ENCODE measurements at places on chromosomes 1 and 21.

GRCh38 chr1:237033804-237034203 lies 8.2 kb upstream of the RYR2 start:
- DNase-seq = no peak

DNA sequence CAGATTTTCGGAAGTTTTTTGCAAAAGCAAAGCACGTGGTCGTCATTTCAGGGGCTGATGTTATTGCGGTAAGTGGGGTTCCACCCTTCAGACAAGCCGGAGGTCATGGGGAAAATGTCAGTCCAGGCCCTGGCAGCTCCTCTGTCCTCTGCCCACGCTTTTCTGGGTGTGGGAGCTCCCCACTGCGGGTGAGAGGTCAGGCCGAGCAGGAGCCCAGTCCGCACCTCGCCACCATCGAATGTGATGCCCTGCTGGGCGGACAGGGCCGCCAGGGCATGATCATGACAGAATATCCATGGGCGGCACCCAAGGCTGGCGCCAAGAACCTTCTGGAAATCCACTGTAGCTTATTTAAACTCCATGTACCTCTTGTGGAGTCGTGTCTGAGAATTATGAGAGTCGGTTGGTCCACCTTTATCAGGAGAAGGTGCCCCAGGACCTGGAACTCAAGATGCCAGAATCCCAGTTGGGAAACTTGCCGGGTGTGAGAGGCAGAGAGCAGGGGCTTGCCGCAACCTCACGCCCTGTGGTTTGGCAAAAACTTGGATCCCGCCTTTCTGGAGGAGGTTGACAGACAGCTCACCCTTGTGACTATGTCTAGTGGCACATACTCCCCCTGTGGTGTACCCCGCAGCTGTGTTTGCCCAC lies 6.9 kb downstream of the DIRAS3 start:
- DNase-seq = no peak

- no peak for DNase-seq
Measured at GRCh38 chr1:65508051-65508450, 87.6 kb downstream of the LEPR start.

DNA sequence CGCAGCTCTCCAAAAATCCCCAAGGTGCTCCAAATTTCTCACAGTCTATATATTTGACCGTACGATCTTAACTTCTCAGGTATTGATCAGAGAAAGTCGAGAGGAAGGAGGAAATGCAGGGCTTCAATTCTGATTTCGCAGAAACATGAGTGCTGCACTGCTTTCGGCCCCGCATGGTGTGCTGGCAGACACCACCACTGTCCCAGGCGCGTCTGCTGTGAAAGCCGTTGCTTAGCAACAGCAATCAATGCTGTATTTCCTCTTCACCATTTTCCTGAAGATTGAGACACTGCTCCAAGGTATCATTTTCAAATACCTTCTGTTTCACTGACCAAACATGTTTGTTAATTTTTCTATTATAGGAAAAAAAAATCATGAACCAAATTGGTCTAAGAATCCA lies 296.3 kb downstream of the SMYD3 start:
- DNase-seq = no peak

DNA sequence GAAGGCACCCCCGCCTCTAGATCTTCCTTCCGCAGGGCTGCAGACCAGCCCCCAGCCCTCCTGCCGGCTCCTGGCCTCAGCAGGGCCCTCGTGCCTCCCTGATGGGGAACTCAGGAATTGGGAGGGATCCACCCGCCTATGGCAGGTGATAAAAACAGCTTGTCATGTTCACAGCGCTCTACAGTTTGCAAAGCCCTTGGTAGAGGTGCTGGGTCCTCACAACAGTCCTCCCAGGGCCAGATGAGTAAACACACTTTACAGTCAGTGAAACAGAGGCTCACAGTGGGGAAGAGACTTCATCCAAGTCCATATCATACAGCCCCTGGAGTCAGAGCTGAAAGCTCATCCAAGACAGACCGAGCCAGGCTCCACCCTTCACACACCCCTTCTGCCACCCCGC lies 97.0 kb upstream of the IFFO2 start:
- DNase-seq = no peak

GRCh38 chr1:66349242-66349641 lies 184.7 kb upstream of the SGIP1 start:
- DNase-seq = no peak

- DNase-seq = no peak
Measured at GRCh38 chr21:34020005-34020847, 53.2 kb upstream of the MRPS6 start.

GRCh38 chr1:185787238-185787637 lies 53.0 kb downstream of the HMCN1 start:
- DNase-seq = no peak

- DNase-seq = no peak
Measured at GRCh38 chr1:231952154-231952553, 325.6 kb downstream of the DISC1 start.

DNA sequence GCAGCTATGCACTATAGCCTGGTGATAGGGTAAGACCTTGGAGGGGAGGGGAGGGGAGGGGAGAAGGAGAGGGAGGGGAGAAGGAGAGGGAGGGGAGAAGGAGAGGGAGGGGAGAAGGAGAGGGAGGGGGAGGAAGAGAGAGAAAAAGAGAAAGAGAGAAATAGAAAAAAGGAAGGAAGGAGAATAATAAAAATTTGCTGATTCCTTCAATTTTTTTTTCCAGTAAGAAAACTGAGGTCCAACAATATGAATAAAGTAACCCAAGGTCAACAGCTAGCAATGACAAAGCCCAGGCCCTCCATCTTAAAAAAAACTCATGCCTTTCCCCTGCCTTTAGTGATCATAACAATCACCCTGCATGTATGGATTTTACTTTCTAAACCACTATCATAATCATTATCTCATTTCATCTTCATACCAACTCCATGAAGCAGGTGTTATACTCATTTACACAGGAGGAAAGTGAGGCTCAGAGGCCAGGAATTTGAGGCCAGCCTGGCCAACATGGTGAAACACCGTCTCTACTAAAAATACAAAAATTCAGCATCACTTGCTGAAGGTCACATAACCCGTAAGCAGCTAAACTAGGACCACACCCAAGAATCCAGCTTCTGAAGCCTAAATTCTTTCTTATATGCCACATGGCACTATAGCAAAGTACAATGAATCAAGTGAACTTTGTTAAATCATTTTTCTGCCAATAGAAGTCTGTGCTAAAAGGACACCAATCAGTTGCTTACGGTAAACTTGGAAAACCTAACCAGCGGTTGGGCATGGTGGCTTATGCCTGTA lies 23.4 kb upstream of the BRDT start:
- no peak for DNase-seq

- no peak for DNase-seq
Measured at GRCh38 chr1:3529099-3529729, 74.7 kb downstream of the ARHGEF16 start.

DNA sequence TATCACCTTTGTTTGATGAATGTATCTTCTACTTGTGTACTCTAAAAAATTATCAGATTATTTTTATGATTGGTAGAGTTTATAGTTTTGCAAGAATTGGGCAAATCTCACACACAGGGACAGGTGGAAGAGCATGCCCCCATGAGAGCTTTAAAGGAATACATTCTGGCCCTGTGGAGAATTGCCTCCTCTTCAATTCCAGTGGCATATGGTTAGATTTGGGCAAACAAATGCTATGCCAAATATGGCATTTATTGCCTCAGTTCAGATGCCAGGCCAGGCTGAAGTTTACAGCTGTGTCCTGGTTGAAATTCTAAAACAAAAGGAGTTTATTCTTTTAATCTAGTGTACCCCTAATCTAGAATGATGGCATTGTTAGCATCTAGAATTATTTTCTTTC lies 162.4 kb upstream of the CACYBP start:
- DNase-seq = no peak

GRCh38 chr1:104028416-104029035 lies 278.8 kb downstream of the AMY1C start:
- no peak for DNase-seq

- DNase-seq = no peak
Measured at GRCh38 chr1:21287905-21288514, 2.3 kb downstream of the ECE1 start.

GRCh38 chr1:180628646-180629045 lies 3.2 kb upstream of the XPR1 start:
- no peak for DNase-seq

DNA sequence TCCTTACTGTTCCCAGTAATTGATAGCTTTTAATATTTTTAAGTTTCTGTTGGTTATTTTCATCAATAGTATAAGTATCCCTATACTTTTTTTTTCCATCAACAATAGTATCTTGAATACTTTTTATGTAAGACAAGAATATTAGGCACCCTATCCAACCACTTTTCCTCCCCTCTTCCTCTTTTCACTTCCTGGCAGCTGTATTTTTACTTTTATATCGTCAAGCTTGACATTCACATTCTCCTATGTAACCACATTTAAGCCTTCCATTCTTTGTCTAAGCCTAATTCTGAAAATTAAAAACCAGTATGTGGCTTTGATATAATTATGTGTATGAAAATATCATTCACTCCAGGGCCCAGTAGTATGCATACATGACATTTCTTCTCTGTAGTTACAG lies 9.3 kb downstream of the TMEM39B start:
- DNase-seq = no peak

GRCh38 chr1:201375169-201375568 lies 2.3 kb downstream of the TNNT2 start:
- DNase-seq = no peak

GRCh38 chr21:40835184-40835694 lies 11.7 kb downstream of the DSCAM start:
- no peak for DNase-seq

DNA sequence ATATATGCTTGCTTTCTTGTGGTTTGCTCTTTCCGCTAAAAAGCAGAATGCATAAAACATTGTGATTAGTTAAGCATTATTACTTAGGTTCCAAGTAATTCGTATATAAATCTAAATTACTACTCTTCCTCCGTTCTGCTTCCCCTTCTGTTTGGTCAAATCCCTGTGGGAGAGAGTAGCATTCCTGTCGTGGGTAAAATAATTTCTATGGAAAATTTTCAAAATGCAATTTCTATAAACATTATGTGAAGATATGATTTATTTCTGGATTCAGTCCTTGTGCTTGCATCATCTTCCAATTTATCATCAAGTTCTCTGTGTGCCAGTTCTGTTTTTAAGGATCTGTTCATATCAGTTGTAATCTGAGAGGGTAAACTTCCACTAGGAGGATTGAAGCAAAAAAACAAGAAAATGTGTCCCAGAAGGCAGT lies 7.2 kb upstream of the WARS2 start:
- no peak for DNase-seq

DNA sequence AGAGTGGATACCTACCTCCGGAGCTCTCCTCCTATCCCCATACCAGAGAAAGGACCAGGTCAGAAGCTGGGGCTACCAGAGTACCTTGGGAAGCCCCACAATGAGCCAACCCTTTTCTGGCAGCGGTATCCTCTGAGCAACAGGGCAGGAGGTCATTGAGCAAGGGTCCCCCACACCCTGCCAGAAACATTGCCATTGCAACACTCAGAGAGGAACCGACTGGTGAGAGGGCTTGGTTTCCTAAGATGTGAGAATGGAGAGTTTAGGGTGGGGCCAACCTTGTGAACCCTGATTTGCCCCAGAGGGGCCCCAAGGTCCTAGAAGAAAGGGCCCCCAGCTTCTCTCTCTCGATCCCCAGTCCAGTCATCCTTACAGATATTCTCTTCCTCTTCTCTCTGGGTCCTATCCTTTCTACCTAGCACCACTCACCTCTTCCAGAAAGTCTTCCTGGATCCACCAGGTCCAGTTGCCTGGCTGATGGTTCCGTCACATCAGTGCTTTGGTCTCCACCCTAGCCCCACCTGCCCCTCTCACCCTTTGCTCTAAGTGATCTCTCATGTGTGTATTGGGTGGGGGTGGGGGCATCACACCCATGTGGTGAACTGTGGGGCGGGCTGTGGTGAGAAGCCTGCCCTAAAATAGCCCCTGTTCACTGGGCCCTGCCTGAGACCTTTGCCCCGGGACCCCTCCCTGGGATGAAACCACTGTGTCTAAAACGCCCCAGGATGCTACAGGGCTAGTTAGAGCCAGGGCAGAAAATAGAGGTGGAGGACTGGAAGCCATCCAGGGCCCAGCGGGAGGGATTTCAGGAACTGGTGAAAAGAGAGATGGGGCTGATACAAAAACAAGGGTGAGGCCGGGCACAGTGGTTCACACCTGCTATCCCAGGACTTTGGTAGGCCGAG lies 8.7 kb downstream of the FGR start:
- no peak for DNase-seq

- no peak for DNase-seq
Measured at GRCh38 chr1:158251163-158251562, 3.1 kb upstream of the CD1A start.

- no peak for DNase-seq
Measured at GRCh38 chr1:204255966-204256365, 42.2 kb upstream of the GOLT1A start.

GRCh38 chr1:4033713-4034112 lies 133.6 kb upstream of the C1orf174 start:
- no peak for DNase-seq

GRCh38 chr1:207124389-207124788 lies 20.4 kb downstream of the C4BPA start:
- no peak for DNase-seq

- no peak for DNase-seq
Measured at GRCh38 chr1:247336390-247336789, 4.7 kb upstream of the ZNF496 start.

DNA sequence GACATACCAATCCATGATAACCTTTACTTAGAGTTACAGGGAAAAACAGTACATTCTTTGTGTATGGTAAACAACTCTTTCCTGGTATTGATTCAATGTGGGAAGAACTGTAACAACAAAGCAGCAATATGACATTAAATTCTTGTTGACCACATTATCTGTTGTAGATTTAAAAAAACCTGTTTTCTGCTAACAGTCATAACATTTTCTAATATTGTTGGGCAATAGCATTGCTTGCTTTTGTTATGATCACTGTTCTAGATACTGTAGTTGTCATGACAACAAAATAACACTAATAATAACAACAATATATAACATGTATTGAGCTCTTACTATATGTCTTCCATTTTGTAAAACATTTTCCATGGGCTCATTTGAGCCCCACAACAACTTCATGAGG lies 54.2 kb downstream of the PDE4B start:
- no peak for DNase-seq

DNA sequence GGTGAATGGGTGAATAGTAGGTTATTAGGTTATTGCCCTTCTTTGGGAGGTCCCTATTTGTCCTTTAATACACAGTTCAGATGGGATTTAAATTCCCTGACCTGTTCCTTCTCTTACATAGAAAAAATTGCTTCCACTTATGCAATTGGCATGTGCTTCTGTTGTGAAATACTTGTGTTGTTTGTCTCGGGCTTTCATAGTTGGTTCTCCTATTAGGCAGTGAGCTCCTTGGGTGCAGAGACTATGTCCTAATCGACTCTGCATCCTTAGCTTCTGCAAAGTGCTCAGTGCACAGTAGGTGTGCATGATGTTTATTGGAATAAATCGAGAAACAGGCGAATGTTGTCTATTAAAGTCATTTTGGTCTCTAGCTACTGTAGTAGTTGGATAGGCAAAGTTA lies 1.3 kb upstream of the PDE4B start:
- DNase-seq = no peak

DNA sequence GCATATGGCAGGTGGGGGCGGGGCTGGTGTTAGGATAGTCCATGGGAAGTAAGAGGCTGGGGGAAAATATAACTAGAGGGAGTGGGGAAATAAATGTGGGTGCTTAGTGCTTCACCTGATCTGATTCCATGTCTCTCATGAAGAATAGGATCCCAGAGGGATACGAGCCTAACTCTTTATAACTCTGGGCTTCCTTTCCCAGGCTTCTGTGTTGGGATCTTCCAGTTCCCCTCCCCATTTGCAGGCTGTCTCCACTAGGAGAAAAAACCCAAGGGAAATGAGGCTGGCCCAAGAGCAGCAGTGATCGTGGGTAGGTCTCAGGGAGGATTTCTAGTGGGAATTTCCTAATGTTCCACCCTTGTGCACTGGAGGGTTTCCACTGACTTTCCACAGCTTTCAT lies 1.6 kb downstream of the KCNJ9 start:
- no peak for DNase-seq

Measured in stimulated activated CD4-positive, alpha-beta T cell treated with anti-CD3 and anti-CD28 coated beads, Interleukin-1b, Interleukin-23, amount 100 ng/mL, for 1 hour (primary cell).